ACHN (cell line): ENCODE measurements at places on chromosomes 6 and 20.

DNA sequence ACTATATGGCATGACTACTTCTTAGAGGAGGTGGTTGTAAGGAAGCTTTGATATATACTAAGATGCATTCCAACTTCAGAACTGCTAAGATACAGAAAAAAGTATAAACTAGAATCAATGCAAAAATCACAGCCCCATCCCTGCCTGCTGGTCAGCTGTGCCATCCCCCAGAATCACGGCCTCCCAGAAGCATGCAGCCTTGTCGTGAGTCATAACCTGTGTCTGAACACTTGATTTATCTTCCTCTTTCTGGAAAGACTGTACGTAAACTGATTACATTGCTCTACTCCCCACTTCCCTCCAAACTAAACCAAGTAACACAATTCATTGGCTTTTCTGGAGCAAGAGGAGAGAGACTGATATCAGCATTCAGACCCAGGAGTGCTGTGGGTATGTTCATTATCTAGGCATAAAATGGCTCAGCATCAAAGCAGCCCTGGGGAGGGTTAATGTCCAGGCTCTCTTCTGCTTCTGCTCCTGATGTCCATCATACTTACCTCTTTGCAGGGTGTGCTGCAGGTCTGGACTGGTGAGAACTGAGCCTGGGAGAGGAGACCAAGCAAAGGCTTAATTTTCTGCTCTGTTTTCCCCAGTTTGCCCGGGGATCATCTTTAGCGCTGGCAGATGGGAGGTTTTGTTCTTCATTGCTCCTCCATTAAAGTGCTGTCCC, 18.4 kb downstream of the SCP2D1 start:
- peak; percentile 19 for DNase-seq

DNA sequence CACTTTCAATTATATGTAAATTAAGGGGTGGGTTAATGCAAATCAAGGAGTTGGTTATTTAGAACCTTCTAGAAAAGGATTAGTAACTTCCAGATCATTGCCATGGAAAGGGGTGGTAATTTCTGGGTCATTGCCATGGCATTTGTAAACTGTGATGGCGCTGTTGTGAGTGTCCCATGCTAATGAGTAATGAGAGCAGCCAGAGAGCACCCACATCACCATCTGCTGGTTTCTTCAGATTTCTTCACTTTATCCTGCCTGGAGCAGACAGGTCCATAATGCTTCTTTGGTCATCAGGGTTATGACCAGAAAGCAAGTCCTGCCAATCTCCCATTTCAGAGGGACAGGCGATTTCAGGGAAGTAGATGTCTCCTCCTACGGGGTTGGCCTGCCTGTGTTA, 311.3 kb upstream of the CNR1 start:
- peak; percentile 5 for DNase-seq

- DNase-seq, result no peak
Measured at GRCh38 chr6:156808287-156808686, 31.1 kb downstream of the ARID1B start.

- DNase-seq, result peak; percentile 47
Measured at GRCh38 chr6:149593408-149593807, 27.2 kb downstream of the GINM1 start.

GRCh38 chr6:50271266-50271665, 221.5 kb upstream of the DEFB112 start:
- no peak for DNase-seq

DNA sequence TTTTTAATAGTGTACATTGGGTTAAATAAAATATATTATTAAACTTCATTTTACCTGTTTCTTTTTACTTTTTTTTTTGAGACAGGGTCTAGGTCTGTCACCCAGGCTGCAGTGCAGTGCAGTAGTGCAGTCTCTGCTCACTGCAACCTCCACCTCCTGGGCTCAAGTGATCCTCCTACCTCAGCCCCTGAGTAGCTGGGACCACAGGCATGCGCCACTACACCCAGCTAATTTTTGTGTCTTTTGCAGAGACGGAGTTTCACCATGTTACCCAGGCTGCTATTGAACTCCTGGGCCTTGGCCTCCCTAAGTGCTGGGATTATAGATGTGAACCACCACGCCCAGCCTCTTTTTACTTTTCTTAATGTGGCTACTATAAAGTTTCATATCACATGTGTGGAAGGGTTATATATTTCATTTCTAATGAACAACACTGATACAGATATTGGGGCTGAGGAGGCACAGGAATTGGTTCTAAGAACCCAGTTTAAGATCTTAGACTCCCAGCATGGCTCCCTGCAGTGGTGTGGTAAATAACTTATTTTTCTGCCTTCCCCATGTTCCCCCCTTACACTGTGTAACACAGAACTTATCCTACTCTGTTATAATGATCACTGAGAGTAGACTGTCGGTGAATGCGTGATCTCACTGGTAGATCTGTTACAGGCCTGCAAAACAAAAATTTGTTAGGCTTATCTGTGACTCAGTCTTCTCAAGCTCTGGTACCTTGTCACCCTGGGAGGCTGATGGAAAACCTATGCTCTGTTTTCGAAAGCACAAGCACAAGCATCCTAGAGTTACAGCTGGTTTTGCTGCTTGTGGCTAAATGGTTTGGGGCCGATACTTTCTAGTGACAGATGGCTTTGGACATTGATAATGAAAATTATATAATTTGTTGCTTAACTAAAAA, 5.8 kb upstream of the ATXN1 start:
- DNase-seq, result no peak

DNA sequence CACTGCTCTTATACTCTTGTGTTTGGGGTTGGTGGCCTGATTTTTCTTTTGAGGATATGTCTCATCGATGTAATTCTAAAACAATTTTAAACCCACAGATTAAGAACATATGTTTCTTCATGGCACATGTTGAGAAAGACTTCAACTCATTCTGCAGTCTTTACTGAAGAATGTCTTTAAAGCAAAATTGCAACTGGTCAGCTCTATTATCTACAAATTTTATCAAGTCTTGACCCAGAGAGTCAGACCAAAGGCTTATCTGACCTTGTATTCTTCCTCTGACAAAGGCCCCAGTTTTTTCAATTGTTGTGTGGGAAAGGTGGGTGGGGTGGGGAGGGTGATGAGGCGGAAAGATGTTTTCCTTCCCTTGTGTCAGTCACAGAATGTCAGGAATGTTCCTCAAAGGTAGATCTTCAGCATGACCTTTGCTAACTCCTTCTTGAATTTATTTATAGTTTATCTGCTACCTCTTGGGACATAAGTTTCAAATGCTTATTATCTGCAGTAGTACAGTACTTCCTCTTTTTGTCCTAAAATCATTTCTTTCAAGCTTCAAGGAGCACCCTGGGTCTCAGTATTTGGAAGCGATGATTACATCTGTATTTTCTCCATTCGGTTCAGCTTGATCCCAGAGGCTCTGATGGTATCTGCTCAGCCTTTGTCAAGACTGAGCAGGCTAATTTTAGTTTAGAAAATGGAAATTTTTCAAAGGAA, 63.2 kb upstream of the TIAM2 start:
- DNase-seq, result no peak

DNA sequence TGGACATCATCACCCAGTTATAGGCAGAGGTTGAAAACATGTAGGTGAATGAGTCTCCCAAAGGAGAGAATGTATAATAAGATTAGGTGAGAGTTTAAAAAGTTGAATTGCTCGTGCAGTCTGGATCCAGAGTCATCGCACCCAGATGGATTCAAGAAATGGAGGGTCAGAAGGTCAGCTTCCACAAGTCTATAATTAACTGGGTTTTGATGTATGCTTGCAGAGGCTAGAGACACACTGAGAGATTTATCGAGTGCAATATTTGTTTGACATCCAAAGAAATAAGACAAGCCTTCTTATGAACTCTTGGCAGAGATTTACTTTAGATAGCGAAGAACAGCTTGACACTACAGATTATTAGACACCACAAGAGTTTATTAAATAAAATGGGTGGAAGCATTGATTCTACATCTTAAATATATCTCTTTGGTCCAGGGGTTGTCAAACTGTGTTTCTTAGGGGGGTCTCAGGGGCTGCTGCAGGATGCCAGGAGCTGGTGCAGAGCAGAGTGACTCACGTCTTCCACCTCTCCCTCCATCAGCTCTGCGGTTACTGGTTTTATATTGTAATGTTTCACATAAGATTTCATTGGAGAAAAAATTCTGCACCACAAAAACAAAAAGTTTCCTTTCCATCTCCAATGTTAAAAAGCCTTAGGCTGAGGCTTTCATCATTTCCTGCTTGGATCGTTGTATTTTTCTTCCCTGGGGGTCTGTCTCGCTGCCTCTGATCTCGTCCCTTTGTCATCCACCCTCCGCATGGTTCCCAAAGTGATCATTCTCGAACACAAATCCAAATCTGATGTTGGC, 176.2 kb upstream of the AHI1 start:
- DNase-seq, result no peak

DNA sequence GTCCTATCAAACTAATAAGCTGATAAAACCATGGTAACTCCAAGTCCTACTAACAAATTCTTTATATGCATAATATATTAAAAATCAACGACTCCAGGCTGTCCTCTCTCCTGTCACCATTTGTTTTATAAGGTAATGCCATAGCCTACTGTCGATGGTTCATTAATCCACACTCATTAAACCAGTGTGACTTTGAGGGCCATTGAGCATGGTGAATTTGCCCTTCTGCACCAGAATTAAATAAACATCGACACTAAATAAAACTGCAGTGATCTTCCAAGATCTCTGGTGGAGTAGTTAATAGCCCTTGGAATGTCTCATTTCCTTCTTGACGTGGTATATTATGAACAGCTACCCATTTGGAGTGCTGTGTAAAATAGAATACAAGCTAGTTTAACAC, 358.5 kb downstream of the CBLN4 start:
- no peak for DNase-seq

- no peak for DNase-seq
Measured at GRCh38 chr6:137816133-137816579, 50.9 kb upstream of the TNFAIP3 start.

DNA sequence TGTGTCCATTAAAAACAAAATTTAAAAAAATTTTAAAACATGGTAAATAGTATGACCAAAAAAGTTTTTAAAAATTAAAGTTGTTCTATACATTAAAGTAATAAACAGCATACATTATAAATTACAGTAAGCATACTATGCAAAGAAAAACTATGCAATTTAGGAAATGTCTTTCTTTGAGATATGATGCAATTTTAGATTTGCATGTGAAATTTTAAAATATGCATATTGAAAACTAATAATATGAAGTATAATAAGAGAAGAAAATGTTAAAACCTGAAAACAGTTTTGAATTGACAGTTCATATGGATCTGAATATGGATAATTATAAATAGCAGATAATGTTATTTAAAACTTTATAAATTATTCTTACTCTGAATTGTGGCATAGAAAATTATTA, 43.1 kb downstream of the ASCC3 start:
- no peak for DNase-seq

GRCh38 chr6:82246802-82247504, 591 bp downstream of the IBTK start:
- DNase-seq, result peak; percentile 56

DNA sequence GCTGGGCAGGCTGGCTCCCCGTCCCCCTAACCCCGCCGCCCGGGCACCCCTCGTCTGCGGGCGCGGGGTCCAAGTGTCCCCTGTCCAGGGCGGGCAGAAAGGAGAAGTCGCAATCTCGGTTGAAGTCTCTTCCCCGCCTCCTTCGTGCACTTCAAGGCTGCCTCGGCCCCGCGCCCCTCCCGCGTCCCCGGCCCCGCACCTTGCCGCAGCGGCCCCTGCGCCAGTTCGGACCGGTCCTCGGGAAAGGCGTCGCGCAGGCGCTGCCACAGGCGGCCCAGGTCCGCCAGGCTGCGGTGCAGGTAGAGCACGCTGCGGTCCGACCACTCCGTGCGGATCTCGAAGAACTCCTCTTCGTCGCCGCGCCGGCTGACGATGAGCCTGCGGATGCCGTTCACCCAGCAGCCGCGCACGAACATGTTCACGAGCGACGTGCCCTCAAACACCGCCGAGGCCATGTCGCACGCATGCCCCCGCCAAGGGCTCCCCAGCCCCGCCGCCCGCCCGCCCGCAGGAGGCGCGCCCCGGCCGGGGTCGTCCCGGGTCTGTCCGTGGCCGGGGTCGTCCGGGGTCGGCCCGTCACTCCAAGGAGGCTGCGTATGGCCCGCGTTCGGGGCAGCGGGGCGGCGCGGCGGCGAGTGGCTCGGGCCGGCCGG, at the start of gene PXDC1:
Gene PXDC1 (minus strand): TSS at position 637 of the 653 bp plus-strand sequence. CDS start 182 bp downstream, at position 455.
- DNase-seq, result peak; percentile 21

- DNase-seq, result no peak
Measured at GRCh38 chr6:49284180-49284579, 178.9 kb downstream of the MMUT start.

GRCh38 chr6:144055121-144055931, 40.0 kb downstream of the SF3B5 start:
- no peak for DNase-seq

DNA sequence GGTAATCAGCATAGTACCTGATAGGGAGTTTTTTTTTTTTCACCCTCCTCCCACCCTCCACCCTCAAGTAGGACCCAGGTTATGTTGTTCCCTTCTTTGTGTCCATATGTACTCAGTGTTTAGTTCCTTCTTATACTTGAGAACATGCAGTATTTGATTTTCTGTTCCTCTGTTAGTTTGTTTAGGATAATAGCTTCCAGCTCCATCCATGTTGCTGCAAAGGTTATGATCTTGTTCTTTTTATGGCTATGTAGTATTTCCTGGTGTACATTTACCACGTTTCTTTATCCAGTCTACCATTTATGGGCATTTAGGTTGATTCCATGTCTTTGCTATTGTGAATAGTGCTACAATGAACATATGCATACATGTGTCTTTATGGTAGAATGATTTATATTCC, 41.9 kb downstream of the FOXA2 start:
- no peak for DNase-seq

GRCh38 chr6:15505463-15505918, 157.3 kb downstream of the DTNBP1 start:
- no peak for DNase-seq

DNA sequence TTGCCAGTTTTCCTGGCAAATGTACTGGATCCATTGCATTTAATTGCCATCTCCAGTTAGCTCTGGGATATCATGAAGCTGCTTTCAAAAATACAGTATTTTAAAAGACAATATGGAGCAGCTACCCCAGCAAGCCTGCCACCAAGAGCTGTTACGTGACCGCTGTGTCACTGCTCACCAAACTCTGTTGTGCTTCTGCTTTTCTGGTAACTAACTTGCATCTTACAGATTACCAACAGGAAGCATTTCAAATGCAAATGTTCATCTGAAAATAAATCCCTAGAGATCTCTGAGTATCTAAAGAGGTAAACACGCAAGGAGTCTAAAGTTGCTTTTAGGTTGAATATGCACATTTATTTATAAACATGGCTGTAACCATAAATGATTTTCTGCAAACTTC, 1008.3 kb downstream of the KIF16B start:
- DNase-seq, result no peak

DNA sequence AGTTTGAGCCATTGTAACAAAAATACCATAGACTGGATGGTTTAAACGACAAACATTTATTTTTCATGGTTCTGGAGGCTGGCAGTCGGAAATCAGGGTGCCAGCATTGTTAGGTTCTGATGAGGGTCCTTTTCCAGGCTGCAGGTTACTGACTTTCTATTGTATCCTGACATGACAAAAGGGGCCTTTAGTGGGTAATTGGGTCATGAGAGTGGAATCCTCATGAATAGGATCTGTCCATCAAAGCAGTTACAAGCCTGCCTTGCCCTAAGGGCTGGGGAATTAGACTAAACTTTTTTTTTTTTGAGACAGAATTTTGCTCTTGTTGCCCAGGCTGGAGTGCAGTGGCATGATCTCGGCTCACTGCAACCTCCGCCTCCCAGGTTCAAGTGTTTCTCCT, 347.9 kb upstream of the TSHZ2 start:
- no peak for DNase-seq

- no peak for DNase-seq
Measured at GRCh38 chr20:46931699-46932098, 37.1 kb downstream of the EYA2 start.
